ENCODE measurements at places on chromosomes 13 and 19.

DNA sequence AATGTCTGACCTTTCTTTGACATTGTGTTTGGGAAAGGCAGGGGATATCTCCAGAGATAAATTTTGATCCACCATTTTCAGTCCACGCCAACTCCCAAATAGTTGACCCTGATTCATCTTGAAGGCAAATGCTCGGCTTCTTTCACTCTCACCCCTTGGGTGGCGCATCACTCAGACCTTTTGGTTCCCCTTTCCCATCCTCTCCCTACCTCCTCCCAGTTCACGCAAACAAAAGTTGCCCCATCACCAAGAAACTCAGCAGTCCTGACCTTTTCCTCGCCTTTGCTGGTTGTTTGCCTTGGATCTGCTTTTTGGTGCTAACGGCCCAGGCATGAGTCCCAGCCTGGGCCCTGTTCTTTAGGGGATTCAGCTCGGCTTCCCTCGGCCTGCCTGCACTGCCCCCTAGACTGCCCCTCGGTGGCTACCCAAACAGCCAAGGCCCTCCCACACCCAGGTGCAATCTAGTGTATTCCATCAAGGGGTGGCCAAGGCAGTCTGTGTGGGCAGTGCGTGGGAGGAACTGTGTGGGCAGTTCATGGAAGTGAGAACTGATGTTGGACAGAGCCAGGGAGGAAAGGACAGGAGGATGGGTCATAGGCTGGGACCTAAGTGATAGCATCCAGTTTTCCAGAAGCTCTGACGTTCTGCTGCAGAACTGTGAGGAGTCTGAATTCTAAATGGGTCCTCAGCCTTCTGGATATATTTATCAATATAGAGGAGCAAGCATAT, 255.7 kb downstream of the DLEU7 start:
- DNase-seq, result no peak

DNA sequence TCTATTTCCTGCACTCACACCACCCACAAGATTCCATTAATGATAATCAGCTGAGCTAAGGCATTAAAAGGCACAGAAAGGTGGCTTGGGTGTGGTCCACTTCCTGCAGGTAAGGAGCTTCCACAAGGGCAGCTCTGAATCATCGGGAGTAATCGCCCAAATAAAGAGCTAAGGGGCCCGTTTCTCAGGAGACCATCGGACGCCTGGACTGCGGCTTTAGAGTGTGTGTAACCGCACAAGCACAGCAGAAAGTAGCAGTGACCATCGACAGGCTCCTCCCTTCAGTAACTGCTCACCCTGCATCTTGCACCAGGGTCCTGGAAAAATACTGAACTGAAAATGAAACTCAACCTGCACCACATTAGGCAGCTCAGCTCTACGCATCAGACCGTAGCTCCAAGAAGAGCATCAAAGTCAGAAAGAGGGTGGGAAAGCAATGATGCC, 6.0 kb downstream of the STK24 start:
- no peak for DNase-seq

DNA sequence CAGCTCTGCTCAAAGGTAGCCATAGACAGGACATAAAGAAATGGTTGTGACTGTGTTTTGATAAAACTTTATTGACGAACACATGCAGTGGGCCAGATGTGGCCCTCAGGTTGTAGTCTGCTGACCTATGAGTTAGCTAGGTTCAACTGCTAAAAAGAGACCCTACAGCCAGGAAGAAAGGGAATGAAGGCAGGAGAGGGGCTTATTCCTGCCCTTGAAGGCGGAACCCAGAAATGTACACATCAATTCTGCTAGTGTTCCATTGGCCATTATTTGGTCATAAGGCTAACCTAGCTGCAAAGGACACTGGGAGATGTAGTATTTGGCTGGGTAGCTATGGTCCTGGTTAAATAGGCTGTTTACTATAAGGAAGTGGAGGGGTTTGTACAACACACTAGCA, 18.0 kb downstream of the APBA3 start:
- DNase-seq, result no peak

DNA sequence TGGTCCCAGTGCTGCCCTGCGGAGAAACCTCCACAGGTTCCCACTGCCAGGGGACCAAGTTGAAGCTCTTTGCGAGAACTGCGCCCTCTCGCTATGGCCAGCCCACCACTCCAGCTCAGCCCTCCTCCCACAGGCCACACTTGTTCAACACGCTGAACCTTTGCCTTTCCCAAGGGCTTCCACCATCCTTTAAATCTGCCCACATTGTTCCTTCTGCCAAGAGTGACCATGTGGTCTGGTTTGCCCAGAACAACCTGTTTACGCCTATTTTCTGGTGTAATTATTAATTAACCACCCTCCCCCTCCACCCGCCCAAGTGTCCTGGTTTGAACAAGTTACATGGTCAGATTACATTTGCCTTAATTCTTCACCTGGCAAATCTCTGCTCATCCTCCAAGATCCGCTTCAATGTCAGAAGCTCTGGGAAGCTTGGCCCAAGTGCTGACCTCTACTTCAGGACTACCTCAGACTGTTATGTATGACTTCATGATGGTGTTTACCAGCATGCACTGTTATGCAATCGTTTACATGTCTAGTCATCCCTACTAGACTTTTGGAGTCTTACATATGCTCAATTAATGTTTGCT, 12.0 kb upstream of the USP12 start:
- no peak for DNase-seq

- no peak for DNase-seq
These were observed 4.5 kb downstream of the SF3A2 start for GRCh38 chr19:2240881-2241760.

- DNase-seq, result no peak
These were observed 35.8 kb downstream of the CAPN12 start for GRCh38 chr19:38708413-38709024.

GRCh38 chr13:29753618-29754472, 96.6 kb downstream of the UBL3 start:
- no peak for DNase-seq

- DNase-seq, result no peak
These were observed 19.9 kb downstream of the GADD45B start for GRCh38 chr19:2495651-2496316.

GRCh38 chr19:2779121-2779740, 3.8 kb downstream of the SGTA start:
- DNase-seq, result no peak

GRCh38 chr13:76950101-76950500, 1.8 kb downstream of the ACOD1 start:
- DNase-seq, result no peak

DNA sequence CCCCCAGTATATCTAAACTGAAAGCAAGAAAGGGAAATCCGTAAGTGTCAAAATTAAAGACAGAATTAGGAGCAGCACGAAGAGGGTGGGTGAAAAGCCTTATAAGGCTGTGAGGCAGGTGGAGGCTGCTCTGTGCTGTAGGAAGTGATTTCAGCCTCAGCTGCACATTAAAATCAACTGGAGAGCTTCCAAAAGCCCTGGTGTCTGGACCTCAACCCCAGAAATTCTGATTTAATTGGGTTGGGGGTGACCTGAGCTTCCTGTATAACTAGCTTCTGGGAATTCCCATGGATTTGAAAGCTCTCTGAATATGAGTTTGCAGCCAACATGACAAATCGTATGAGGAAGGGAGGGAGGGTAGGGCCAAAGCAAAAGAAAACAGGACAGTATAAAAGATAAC, 242.4 kb upstream of the TMTC4 start:
- no peak for DNase-seq

- DNase-seq, result no peak
These were observed at the start of gene SCN1B for GRCh38 chr19:35030257-35031071. Gene SCN1B (plus strand): TSS chr19:35030470. CDS start chr19:35030821, 351 bp downstream.
